HCT116 (cell line): ENCODE measurements at places on chromosomes 2 and 18. TPM values are rescaled to one million over a fixed set of nuclear protein-coding genes. Genes with fewer than 3 reads are reported as not detected.

DNA sequence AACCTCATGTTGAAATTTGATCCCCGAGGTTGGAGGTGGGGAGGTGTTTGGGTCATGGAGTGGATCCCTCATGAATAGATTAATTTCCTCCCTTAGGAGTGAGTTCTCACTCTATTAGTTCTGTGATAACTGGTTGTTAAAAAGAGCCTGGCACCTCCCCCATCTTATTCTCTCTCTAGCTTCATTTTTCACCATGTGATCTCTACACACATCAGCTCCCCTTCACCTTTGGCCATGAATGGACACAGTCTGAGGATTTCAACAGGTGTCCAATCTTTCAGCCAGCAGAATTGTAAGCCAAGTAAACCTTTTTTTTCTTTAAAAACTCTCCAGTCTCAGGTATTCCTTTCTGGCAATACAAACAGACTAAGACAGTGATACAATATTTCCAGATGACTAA lies 602.0 kb upstream of the FAM98A start:
- no peaks in the 10 kb centered on the region for H3K4me1 ChIP-seq
- no peak overlapping the region for H3K4me3 ChIP-seq
- H3K36me3 ChIP-seq = no peaks in the 10 kb centered on the region
- H3K27ac ChIP-seq = no peak overlapping the region

Gene GCG
- total RNA-seq = not detected

- no peaks in the 10 kb centered on the region for H3K36me3 ChIP-seq
- no peak for DNase-seq
- no peak overlapping the region for H3K4me3 ChIP-seq
- no peak overlapping the region for H3K27ac ChIP-seq
- H3K4me1 ChIP-seq = no peaks in the 10 kb centered on the region
These were observed 133.2 kb downstream of the ARHGAP15 start for GRCh38 chr2:143262389-143262788.

Gene LANCL1
- total RNA-seq = 61.5 TPM

GRCh38 chr18:33113416-33113815 lies 327.1 kb downstream of the CCDC178 start:
- no peak overlapping the region for H3K4me3 ChIP-seq
- H3K4me1 ChIP-seq = no peaks in the 10 kb centered on the region
- no peaks in the 10 kb centered on the region for H3K36me3 ChIP-seq
- H3K27me3 ChIP-seq = no peaks in the 10 kb centered on the region
- DNase-seq = no peak
- H3K27ac ChIP-seq = no peak overlapping the region

- H3K4me3 ChIP-seq = no peak overlapping the region
These were observed 117.4 kb upstream of the CWC22 start for GRCh38 chr2:180124273-180125139.

GRCh38 chr2:236714080-236714479 lies 144.5 kb downstream of the ACKR3 start:
- peaks cover 12% of the 10 kb centered on the region; the same call in 1 of the 2 replicates for H3K27me3 ChIP-seq
- H3K36me3 ChIP-seq = no peaks in the 10 kb centered on the region
- no peak for DNase-seq
- no peaks in the 10 kb centered on the region for H3K4me1 ChIP-seq
- H3K27ac ChIP-seq = no peak overlapping the region

- no peak for DNase-seq
- peak overlapping the region; percentile 94 for H3K4me3 ChIP-seq
- no peaks in the 10 kb centered on the region for H3K27me3 ChIP-seq
- H3K4me1 ChIP-seq = peaks cover 11% of the 10 kb centered on the region
These were observed 606 bp downstream of the AGBL5 start for GRCh38 chr2:27051902-27052645.

Gene ZBTB7C
- total RNA-seq = 0.37 TPM

Gene TPRKB
- total RNA-seq = 42.5 TPM

DNA sequence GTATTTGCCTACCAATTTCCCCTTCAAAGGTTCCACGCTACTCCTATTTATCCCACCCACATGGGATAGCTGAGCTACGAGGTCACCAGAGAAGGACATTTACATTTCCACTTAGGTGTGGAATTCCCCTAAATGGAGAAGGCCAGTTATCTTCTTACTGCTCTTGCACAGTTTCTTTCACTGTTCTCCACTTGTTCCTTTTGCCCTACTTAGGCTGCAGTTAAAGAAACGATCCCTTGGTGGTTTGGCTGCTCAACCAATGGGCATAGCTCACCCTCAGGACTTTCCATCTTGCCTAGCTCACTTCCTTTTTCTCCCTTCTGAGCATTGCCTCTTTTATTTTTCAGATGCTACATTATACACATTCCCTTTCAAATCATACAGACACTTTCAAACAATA lies 11.2 kb upstream of the NABP1 start:
- no peak for DNase-seq
- no peak overlapping the region for H3K27ac ChIP-seq
- no peak overlapping the region for H3K4me3 ChIP-seq
- H3K36me3 ChIP-seq = no peaks in the 10 kb centered on the region

GRCh38 chr2:230471074-230471473 lies 55.1 kb downstream of the SP100 start:
- DNase-seq = no peak
- no peak overlapping the region for H3K4me3 ChIP-seq
- no peaks in the 10 kb centered on the region for H3K27me3 ChIP-seq

Gene SCN2A
- total RNA-seq = 0.25 TPM

- H3K27me3 ChIP-seq = no peaks in the 10 kb centered on the region
- H3K27ac ChIP-seq = peak overlapping the region; percentile 90
- no peak for DNase-seq
These were observed 1.1 kb downstream of the RNF103 start for GRCh38 chr2:86622519-86623042.

- peaks cover 13% of the 10 kb centered on the region for H3K4me1 ChIP-seq
- H3K27ac ChIP-seq = no peak overlapping the region
- no peaks in the 10 kb centered on the region for H3K27me3 ChIP-seq
- DNase-seq = no peak
- no peaks in the 10 kb centered on the region for H3K36me3 ChIP-seq
- no peak overlapping the region for H3K4me3 ChIP-seq
These were observed 3.8 kb downstream of the LIPT1 start for GRCh38 chr2:99158599-99158998.

DNA sequence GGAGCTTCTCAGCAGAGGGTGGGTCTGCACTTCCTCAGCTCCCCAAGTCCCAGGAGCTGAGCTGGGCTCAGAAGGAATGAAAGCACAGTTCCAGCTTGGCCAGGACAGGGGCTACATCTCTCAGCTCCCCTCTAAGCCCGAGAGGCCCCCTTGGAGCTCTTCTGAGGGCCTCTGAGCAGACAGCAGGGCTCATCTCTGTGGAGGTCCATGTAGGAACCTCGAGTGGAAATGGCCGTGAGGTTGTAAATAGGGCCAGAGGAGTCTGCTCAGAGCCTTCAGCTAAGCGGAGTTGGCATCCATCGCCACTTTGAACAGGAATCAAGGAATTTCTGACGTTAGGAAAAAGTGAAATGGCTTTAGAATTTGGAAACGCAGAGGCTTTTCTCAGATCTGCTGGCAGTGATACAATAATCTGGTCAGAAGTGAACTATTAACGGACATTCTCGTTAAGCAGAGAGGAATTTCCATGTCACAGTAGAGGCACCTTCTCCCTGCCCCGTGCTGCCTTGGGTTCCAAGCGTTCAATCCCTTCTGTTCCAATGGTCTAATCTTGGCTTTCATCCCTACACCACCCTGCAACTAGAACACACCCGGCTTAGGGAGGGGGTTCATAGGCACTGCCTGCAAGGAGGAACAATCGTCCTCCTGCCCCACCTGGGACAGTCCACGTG lies 213.9 kb downstream of the NDUFA10 start:
- no peak overlapping the region for H3K27ac ChIP-seq
- no peak for DNase-seq
- no peak overlapping the region for H3K4me3 ChIP-seq
- H3K36me3 ChIP-seq = no peaks in the 10 kb centered on the region
- H3K4me1 ChIP-seq = no peaks in the 10 kb centered on the region

DNA sequence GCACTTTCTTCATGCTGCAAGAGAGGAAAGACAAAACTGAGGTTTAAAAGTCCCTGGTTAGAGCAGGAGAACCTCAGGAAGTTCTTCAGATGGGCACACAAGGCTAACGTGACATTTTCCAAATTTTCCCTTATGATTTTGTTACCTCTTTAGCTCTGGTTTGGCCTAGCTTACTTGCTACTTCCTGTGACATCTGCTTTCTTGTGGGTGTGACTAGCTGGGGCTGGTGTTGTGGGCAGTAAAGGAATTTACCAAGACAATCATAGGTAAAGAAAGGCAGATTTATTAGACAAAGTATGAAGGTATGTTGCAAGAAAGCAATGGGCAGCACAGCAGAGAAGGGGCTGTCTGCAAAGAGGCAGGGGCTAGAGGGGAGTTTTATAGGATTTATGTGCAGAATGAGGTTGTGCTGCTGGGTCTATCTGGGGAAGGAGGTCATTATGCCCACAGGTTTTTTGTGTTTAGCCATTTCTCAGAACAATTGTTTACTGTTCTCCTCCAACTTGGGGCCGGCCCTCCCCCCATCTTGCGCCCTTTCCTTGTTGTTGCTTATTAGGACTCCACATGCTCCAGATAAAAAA lies 6.7 kb upstream of the TNP1 start:
- no peaks in the 10 kb centered on the region for H3K4me1 ChIP-seq
- H3K27me3 ChIP-seq = peaks cover 21% of the 10 kb centered on the region
- H3K36me3 ChIP-seq = no peaks in the 10 kb centered on the region
- no peak overlapping the region for H3K4me3 ChIP-seq

Gene LRRC30
- total RNA-seq = not detected

GRCh38 chr2:239769554-239770245 lies 255.4 kb downstream of the NDUFA10 start:
- no peak overlapping the region for H3K27ac ChIP-seq
- no peak for DNase-seq
- no peaks in the 10 kb centered on the region for H3K4me1 ChIP-seq

Gene HS6ST1
- 35.0 TPM for total RNA-seq

DNA sequence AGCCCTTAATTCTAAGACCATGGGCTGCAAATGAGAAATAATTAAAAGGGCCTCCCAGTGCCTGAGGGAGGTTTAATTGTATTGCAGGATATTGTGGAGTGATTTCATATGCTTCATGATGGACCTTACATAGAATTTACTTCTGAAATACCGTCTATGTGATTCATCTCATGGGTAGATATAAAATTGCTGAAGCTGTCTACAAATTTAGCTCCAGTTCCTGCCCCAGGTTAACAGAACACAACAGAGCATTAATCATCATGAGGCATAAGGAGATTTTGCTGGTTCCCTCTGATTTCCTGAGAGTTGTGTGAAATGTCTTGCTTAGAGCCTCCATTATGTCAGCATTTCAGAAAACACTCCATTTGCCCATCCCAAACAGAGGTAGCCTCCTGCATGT lies 770 bp downstream of the UPP2 start:
- H3K27ac ChIP-seq = no peak overlapping the region
- no peaks in the 10 kb centered on the region for H3K36me3 ChIP-seq
- no peak overlapping the region for H3K4me3 ChIP-seq
- no peaks in the 10 kb centered on the region for H3K27me3 ChIP-seq
- no peak for DNase-seq

DNA sequence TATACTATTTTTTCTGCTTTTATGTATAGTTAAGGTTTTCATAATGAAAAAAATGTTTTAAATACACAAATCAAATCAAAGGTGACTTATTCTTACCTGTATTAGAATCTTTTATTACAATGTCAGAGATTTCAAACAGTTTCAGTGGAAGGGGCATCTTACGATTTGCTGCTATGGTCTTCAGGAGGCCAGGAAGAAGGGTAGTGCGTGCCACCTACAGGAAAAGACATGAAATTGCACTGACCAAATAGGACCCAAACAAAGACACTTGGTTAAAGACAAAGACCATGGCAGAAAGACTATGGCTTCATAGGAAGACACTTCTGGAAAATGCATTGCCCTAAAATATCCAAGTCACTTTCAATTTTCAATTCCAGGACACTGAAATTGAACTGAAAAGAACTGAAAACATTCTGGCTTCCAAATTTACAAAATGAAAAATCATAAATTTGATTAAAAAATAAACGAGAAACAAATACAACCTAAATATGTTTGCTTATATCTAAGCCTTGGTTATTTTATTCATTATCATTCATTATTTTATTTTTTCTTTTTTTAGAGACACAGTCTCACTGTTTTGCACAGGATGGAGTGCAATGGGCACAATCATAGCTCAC lies 42.1 kb downstream of the FARSB start:
- no peaks in the 10 kb centered on the region for H3K27me3 ChIP-seq
- peak; percentile 15 for DNase-seq
- H3K4me3 ChIP-seq = no peak overlapping the region
- H3K36me3 ChIP-seq = peaks cover 39% of the 10 kb centered on the region
- H3K27ac ChIP-seq = no peak overlapping the region

DNA sequence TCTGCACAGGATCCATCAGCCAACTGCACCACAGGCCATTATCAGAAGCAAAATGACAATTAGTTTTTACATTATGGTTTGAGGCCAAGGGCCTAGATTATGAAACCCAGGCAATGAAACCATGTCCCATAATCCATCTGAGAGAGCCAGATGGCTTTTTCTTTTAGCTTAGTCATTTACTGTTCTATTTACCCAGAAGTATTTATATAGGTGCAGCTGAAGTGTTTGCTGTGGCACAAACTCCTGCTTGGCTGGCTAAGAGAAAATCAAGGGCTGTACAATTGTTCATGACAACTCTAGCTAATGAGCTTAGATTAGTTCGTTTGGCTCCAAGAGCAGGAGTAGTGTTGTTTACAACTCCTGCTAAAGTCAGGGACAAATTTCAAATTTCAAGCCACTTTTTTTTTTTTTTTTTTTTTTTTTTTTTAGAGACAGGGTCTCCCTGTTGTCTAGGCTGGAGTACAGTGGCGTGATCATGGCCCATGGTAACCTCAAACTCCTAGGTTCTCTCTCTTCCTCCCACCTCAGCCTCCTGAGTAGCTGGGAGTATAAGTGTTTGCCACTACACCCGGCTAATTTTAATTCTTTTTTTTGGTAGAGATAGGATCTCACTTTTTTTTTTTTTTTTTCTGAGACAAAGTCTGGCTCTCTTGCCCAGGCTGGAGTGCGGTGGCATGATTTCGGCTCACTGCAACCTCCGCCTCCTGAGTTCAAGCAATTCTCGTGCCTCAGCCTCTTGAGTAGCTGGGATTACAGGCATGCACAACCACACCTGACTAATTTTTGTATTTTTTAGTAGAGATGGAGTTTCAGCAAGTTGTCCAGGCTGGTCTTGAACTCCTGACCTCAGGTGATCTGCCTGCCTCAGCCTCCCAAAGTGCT lies 18.4 kb upstream of the REV1 start:
- no peaks in the 10 kb centered on the region for H3K36me3 ChIP-seq
- H3K4me3 ChIP-seq = no peak overlapping the region
- H3K27ac ChIP-seq = no peak overlapping the region

DNA sequence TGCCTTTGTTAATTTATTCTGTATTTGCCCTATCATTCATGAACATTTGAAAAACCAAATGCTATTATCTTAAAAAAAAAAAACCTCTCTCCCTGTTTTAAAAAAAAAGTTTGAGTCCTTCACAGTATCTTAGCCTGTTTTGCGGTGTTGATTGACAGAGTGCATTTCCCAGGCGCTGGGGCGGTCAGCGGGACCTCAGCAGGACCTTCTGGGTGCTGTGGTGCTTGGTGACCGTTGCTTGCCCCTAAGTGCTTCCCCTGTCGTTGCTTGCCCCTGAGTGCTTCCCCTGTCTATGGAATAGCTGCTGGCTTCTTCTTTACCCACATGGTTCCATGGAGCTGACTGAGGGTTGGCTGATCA lies 12.1 kb downstream of the ATP6V1C2 start:
- H3K4me1 ChIP-seq = no peaks in the 10 kb centered on the region
- no peak overlapping the region for H3K4me3 ChIP-seq
- no peak for DNase-seq
- no peak overlapping the region for H3K27ac ChIP-seq
- no peaks in the 10 kb centered on the region for H3K36me3 ChIP-seq
- no peaks in the 10 kb centered on the region for H3K27me3 ChIP-seq

GRCh38 chr2:233354500-233354924 lies 218 bp downstream of the DGKD start:
- H3K27ac ChIP-seq = peak overlapping the region; percentile 63; the same call in 1 of the 2 replicates
- peaks cover 33% of the 10 kb centered on the region for H3K4me1 ChIP-seq
- H3K4me3 ChIP-seq = peak overlapping the region; percentile 65
- no peak for DNase-seq
